ENCODE measurements at places on chromosomes 5 and 9. TPM values are rescaled to one million over a fixed set of nuclear protein-coding genes. Genes with fewer than 3 reads are reported as not detected.

Gene PCDHGA9
- 1.1 TPM for total RNA-seq

Gene FUT7
- 14.3 TPM for total RNA-seq

Gene IFNA6
- not detected for total RNA-seq

Gene CDH9
- 2.7 TPM for total RNA-seq

Gene IL13
- under 0.01 TPM for total RNA-seq

Gene GRXCR2
- total RNA-seq = not detected

Gene SLC6A19
- under 0.01 TPM for total RNA-seq

Gene IL5
- total RNA-seq = not detected

Gene CCDC180
- 4.0 TPM for total RNA-seq

Gene CDKN2A
- total RNA-seq = 0.27 TPM

Gene PCDHB10
- total RNA-seq = under 0.01 TPM

Gene SLCO6A1
- total RNA-seq = not detected

Gene GPR150
- total RNA-seq = 0.54 TPM

Gene ITK
- 0.27 TPM for total RNA-seq

Data from hematopoietic multipotent progenitor cell (in vitro differentiated cells).